Panc1 (cell line): ENCODE measurements at places on chromosomes 2 and 18. TPM values are rescaled to one million over a fixed set of nuclear protein-coding genes. Genes with fewer than 3 reads are reported as not detected.

Gene KCNG3
- total RNA-seq, result 4.3 TPM

Gene DGKD
- total RNA-seq, result 89.0 TPM

Gene RTKN
- total RNA-seq, result 83.1 TPM

Gene RFTN2
- total RNA-seq, result not detected

Gene BOLL
- not detected for total RNA-seq

Gene KIAA2012
- not detected for total RNA-seq

Gene TANK
- 36.0 TPM for total RNA-seq

Gene AQP12B
- total RNA-seq, result not detected

- DNase-seq, result no peak
Observed at GRCh38 chr18:500632-501405, at the start of gene COLEC12. COLEC12 (minus strand) TSS chr18:500701; CDS start chr18:500514, 187 bp downstream.

GRCh38 chr2:162490052-162490717, 146.3 kb downstream of the GCA start:
- DNase-seq, result no peak

DNA sequence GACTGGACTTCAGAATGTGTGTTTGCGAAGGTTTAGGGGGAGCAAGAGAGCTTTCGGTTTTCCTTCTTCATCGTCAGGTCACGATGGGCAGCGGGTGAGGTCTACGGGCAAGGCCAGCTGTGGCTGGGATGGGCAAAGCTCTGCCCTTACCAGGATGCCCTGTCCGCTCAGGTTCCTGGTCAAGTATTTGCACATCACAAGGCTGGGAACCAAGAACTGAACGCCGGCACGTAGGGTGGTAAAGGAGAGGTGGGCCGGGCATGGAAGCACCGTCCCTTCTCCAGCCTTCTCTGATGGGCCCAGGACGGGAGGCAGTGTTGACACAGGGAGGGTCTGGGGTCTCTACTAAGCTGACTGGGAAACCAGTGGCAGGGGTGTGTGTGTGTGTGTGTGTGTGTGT, 50.5 kb upstream of the UBE2F start:
- no peak for DNase-seq

- no peak for DNase-seq
Observed at GRCh38 chr2:105770149-105770548, 25.4 kb downstream of the NCK2 start.

- no peak for DNase-seq
Observed at GRCh38 chr2:31263636-31264190, 29.8 kb downstream of the EHD3 start.

GRCh38 chr2:56375251-56375650, 191.5 kb downstream of the CCDC85A start:
- DNase-seq, result no peak

- DNase-seq, result no peak
Observed at GRCh38 chr2:168355779-168356476, 100.1 kb upstream of the CERS6 start.

GRCh38 chr2:60412027-60412426, 141.4 kb downstream of the BCL11A start:
- DNase-seq, result no peak
